ENCODE measurements at places on chromosomes 2 and 18.
A peak's percentile ranks its signal among the peaks of the same experiment; 100 is the strongest.

DNA sequence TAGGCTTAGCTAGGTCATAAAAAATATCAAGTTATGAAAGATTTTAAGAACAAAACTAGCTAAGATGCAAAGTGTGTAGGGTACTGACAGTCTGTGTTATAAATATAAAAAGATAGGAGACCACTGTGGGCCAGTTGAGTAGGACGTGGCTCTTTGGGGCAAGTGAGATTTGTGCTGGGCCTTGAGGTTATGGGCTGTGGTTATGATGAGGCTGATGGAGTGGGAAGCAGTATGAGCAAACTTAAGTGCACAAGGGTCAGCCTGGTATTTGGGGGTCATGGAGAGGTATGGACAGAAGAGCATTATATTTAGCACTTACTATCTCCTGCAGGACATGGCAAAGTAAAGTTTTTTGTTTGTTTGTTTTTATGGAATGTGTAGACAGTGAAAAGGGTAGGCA is 70.1 kb downstream of the SETBP1 start:
- no peak for DNase-seq

DNA sequence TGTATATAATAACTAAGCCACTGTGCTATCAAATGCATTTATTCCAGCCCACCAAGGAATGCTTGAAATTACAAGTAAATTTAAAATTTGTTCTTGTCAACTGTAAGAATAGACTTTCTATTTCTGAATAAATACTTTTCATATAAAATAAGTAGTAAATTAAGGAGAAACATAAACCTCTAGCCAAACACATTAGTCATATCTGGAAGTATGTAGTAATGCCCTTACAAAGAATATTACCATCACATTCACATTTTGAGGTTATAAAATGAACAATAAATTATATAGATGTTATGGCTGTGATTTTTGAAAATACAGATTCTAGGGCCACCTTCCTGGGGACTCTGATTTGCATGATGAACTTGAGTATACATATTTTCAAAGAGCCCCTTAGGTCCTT is 54.7 kb downstream of the SERPINB7 start:
- no peak for DNase-seq

GRCh38 chr2:42102024-42102590 is 54.3 kb downstream of the PKDCC start:
- DNase-seq = no peak

- DNase-seq = no peak
Measured at GRCh38 chr18:45782662-45783061, 42.8 kb upstream of the SIGLEC15 start.

- DNase-seq = no peak
Measured at GRCh38 chr2:152447897-152448296, 112.9 kb downstream of the FMNL2 start.

GRCh38 chr18:75502286-75502685 is 74.8 kb upstream of the SMIM21 start:
- DNase-seq = no peak

DNA sequence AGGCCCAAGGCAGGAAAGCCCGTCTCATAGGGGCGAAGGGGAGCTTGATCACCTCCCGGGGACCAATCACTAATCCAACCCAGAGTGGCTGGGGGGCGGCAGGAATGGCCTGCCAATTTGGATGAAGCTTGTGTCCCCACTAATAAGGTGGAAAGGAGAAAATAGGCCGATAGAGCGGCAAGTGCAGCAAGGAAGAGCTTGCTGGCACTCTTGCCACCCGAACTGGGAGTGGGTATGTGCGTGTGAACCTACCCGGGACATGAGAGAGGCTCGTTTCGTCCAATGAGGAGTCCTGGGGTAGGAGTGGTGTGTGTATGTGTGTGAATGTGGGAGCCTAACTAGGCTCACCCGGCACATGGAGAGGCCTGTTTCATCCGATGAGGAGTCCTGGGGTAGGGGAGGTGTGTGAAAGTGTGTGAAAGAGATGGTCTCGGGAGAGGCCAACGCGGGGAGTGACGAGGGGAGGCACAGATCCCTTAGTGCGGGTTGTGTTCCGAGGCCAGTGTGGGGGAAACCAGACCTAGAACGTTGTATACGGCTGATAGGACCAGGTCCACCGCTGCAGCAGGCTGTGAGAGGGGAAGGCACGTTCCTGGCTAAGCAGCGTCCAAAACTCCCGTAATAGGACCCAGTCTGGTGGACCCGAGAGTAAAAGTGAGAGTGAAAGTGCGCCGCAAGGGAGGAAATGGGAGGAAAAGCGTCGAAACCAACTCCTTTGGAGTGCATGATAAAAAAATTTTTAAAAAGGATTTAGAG is 47.1 kb upstream of the SELENOI start:
- DNase-seq = no peak

- DNase-seq = no peak
Measured at GRCh38 chr18:22847392-22847791, 85.7 kb upstream of the RBBP8 start.

- DNase-seq = peak; percentile 56
Measured at GRCh38 chr2:231674587-231675338, 33.6 kb upstream of the PTMA start.

- no peak for DNase-seq
Measured at GRCh38 chr2:128347701-128348539, 29.3 kb upstream of the HS6ST1 start.

GRCh38 chr18:3016585-3017297 is 3.8 kb upstream of the LPIN2 start:
- DNase-seq = no peak

GRCh38 chr18:70368903-70369302 is 80.1 kb downstream of the SOCS6 start:
- DNase-seq = no peak

GRCh38 chr2:222440673-222441422 is 16.5 kb downstream of the SGPP2 start:
- no peak for DNase-seq

- DNase-seq = peak; percentile 65
Measured at GRCh38 chr2:143034292-143035074, 94.7 kb upstream of the ARHGAP15 start.

DNA sequence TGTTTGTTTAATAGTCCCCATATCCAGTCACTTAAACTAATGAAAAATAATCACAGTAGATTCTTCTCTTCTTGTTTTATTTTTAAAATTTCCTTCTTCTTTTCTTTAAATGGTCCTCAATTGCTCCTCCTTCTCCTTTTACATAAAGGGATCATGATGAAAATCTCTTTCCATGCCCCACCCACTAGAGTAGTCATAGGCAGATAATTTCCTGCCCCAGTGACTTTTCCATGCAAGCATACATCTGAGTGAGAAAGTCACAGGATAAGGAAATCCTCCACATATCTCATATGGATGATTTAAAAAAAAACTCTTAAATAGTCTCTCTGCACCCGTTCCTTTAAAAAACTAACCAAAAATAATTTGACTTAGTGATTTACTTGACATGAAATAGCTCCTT is 552.3 kb upstream of the SETBP1 start:
- no peak for DNase-seq

DNA sequence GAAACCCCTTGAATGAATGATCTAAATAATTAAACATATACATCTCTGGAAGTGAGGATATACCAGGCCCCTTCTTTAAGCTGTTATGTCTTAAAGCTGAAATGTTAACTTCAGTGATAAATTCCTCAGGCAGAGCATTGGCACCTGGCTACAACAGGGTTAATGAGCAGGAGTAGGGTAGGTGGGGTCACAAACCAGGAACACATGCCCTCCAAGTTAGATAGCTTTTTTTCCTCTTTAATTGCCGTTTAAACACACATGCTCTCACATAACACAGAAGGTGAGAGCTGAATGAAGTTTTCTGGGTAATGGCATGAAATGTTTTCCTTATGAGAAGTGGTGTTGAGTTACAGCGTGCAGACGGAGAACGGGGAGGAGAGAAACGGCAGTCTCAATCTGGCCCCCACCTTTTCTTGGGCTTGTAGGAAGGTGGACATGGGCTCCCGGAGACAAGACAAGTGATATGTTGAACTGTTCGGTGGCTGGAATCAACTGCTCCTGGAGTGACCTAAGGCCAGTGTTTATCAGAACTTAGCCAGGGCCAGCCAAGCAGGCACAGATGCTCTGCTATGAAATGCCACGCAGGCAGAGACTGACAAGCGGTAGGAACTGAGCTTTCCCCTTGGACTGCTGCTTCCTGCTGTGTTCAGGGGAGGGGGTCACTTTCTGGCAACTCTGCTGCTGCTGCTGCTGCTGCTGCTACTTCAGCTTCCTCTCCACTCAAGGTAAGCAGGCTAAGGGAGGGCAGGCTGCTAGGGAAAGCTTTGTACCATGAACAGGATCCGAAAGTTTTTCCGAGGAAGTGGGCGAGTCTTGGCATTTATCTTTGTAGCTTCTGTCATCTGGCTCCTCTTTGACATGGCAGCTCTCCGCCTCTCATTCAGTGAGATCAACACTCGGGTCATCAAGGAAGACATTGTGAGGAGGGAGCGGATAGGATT is at the start of gene GALNT5:
TSS of gene GALNT5 (plus strand) at position 394 of the 941 bp plus-strand sequence. CDS start at position 772, 378 bp downstream.
- peak; percentile 21 for DNase-seq

GRCh38 chr18:61570070-61570469 is 236.8 kb downstream of the CDH20 start:
- DNase-seq = no peak

GRCh38 chr18:25349926-25350487 is 2.0 kb downstream of the ZNF521 start:
- DNase-seq = no peak

- no peak for DNase-seq
Measured at GRCh38 chr2:98706591-98706990, 24.3 kb downstream of the MGAT4A start.

GRCh38 chr2:206642075-206643025 is at the start of gene FAM237A:
TSS of gene FAM237A (plus strand) at chr2:206642487. CDS start at chr2:206644237, 1,750 bp downstream.
- peak; percentile 50 for DNase-seq

All from HEK293T (cell line).